Stimulated activated CD8-positive, alpha-beta memory T cell treated with anti-CD3 and anti-CD28 coated beads, Interleukin-7, amount 100 ng/mL, for 1 hour (primary cell): ENCODE measurements at places on chromosomes 5 and 9.

- no peak for DNase-seq
Observed at GRCh38 chr5:133467826-133468463, 144.4 kb downstream of the FSTL4 start.

GRCh38 chr5:143977891-143978461 lies 166.0 kb downstream of the HMHB1 start:
- no peak for DNase-seq

- no peak for DNase-seq
Observed at GRCh38 chr5:891837-892393, 686 bp downstream of the BRD9 start.

- no peak for DNase-seq
Observed at GRCh38 chr9:106862110-106862820, 701 bp upstream of the ZNF462 start.

- no peak for DNase-seq
Observed at GRCh38 chr5:132271251-132272246, 14.1 kb downstream of the PDLIM4 start.

DNA sequence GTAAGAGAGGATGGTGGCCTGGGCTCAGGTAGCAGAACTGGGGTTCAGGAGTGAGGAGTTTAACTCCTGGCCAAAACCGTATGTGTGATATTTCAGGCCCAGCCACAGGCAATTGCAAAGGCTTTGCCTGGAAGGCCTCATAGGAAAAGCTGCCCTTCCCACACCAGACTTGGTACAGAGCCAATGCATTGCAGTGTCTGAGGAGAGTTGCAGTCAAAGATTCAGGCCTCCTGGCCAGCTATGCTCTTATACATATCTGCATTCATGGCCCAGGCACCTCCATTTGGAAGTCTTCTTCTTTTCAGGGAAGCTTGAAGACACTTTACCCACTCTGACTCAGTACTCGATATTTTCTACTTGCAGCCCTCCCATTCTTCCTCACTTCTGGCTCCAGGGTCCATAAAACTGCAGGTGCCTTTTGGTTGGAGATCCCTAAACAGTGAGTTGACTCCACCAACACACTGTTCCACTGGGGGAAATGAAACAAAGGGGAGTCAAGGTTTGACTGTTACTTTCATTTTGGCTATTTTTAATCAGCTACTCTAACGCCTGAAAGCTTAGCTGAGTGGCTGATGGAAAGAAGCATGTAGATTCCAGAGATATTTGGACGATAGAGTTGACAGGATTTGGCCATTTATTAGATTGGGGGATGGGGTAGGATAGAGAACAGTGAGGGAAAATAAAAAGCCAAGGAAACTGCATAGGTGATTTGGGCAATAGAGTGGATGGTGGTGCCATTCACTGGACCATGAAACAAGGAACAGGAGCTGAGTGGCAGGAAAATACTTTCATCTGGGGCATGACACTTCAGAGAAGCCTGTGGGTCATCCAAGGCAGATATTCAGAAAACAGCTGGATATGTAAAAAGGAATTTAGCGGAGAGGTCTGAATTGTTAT lies 30.6 kb upstream of the IL33 start:
- no peak for DNase-seq

DNA sequence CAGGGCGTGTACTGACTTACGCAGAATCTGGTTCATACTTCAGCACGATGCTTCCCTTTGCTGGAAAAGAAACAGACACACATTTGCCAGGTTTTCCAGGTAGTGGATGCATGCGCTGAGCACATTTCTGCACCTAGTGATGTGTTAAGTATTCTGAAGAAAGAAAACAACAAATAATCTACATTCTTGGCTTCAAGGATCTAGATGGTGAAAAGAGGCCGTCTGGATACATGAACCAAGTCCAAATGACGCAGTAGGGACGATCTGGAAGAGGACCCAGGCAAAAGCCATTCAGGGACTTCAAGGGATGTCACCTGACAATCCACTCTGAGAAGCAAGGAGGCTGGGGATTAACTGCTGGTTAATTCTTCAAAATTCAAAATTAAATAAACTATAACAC lies 30.4 kb downstream of the NSUN2 start:
- DNase-seq, result no peak

DNA sequence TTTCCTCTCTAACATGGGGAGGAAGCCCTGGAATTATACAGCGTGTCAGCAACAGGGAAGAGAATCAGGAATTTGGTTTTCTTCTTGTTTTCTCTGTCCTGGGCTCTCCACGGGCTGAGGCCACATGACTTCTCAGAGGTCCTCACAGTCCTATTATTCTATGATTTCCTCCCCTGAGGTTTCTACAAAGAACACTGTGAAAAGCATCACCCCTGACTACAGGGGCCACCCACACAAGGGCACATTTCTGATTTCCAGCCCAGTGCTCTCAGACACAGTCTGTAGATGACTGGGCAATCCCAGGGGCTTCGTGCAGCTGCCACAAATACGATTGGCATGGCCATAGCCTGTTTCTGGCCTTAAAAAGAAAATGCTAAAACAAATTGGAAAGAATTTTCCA lies 284.9 kb downstream of the CEMIP2 start:
- DNase-seq, result no peak

DNA sequence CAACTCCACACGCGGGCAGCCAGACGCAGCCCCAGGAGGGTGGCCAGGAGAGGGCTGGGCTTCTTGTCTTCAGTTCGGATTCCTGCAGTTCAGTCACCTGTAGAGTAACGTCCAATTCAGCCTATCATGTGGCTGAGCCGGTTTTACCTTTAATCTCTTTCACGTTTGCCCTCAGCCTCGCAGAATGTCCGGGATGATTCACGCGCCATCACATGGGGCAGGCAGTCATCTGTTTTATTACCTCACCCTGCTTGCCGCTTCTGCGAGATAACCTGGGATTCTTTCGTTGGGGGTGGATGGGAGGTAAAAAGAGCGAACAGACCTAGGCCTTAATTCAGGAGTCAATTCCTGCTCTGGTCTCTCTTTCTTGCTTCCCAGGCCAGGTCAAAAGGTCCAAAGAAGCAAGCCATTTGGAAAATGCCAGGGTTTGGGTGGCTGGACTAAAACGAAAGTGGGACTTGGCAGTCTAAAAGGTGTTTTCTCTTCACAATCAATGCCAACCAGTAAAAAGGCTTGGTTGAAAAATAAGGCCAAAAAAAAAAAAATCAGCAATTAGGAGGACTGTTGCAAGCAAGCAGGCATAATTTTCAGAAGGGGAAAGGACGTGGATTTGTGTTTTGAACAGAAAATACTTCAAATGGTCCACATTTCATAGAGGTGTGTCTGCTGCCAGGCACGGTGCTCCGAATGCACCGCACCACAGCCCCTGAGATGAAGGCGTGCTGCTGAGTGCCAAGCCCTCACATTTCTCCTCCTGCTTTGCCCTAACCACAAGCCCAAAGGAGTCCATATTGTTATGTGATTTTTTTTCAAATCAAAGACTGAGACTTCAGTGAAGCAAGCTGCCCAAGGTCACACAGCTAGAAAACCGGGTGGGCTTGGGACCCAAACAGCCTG lies 2.8 kb upstream of the WWC1 start:
- no peak for DNase-seq
